Effector memory CD8-positive, alpha-beta T cell (primary cell): ENCODE measurements at places on chromosomes 12 and 14.

- DNase-seq: no peak
Measured at GRCh38 chr12:67716817-67717216, 68.3 kb downstream of the DYRK2 start.

GRCh38 chr12:9749640-9750039 lies 11.1 kb downstream of the CD69 start:
- no peak for DNase-seq

- peak; percentile 61 for DNase-seq
Measured at GRCh38 chr12:12786706-12787601, 1.5 kb downstream of the APOLD1 start.

DNA sequence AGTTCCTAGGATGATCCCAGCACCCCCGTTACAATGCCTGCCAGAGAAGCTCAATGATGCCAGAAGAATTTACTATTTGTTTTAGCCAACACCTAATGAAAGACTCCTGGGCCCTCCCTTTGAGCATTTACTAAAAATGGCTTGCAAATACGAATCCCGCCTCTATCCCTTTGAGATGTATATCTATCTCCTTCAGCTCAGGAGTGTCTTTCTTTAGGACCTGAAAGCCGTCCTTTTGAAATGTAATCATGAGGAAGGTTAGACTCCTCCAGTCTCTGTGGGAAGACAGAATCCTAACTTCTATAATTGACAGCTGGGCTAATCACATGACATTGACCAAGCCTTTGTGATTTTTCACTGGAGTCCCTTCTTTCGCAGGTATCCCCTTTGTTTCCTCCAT lies 19.2 kb upstream of the DYNC1H1 start:
- no peak for DNase-seq

- no peak for DNase-seq
Measured at GRCh38 chr14:97281741-97282140, 484.6 kb downstream of the VRK1 start.

DNA sequence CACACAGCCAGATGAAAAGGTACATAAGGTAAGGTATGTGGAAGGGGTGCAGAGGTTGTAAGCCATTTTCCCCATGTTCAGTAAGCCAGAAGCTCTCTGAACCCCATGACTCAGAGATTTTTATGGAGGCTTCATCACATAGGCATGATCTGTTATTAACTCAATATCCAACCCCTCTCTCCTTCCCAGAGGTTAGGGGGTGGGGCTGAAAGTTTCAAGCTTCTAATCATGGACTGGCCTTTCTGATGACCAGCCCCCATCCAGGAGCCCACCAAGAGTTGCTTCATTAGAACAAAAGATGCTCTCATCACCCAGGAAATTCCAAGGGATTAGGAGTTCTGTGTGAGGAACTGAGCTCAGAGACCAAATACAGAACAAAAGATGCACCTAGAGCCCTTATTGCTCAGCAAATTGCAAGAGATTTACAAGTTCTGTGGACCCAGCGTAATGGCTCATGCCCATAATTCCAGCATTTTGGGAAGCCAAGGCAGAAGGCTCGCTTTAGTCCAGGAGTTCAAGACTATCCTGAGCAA lies 103.2 kb upstream of the DAAM1 start:
- DNase-seq: no peak

- DNase-seq: no peak
Measured at GRCh38 chr12:94584377-94584776, 66.0 kb downstream of the TMCC3 start.

- DNase-seq: no peak
Measured at GRCh38 chr12:132543298-132544079, 53.5 kb downstream of the FBRSL1 start.
